ENCODE measurements at places on chromosomes 1 and 21.

DNA sequence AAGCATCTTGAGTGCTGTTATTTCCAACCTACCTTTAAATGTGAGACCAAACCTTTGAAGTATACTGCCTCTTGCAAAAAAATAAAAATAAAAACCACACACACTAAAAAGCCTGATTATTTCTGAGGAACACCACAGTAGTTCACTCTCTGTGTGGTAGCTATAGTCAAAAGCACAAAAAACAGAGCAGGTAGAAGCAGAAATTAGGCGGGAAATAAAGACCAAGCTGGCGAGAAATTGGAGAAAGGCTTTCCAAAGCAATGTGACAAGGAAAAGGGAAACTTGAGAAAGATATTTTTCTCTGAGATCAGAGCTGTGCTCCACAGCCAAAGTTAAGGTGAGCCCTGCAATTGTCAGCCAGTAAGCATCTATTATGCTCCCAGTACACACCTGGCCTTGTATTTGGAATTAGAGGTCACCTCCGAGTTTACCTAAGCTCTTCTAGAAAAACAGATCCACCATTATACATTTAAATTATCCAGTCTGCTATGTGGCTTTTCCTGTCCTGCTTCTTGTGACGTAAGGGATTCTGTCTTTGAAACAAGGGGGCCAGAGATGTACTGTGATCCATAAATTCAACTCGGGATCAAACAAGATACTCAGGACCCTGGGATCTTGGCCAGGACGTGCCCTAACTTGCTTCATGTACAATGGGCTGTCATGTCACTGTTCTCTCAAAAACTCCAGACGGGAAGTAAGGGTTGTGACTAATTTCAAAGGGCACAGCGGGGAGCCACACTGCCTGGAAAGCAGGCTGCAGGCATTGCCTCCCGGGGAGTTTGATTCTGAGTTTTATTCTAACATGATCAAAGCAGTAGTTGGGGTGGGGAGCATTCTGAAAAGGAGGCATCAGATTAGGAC is 39.8 kb upstream of the RAB4A start:
- no peak for DNase-seq

DNA sequence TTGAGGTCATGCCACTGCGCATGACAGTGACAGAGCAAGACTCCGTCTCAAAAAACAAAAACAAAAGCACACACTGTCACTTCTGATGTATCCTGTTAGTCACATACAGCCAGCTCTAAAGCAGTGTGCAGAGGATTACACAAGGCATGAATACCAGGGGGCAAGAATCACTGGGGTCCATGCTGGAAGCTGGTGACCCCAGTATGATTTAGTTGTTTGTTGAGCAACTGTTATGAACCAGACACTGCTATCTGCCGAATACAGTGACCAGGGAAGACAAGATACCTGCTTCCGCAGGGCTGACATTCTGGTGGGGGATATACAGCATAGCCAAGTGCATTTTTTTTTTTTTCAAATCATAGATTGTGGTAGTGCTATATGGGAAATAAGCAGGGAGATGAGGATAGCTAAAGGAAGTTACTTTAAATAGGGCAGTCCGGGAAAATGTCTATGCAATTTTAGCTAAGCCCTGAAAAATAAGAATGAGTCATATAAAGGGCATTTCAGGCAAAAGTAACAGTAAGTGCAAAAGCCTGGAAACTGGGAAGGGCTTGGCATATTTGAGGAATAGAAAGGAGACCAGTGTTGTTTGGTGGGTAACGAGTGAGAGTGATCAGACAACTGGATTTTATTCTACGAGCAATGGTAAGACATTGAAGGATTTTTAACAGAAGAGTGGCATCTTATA is 69.7 kb downstream of the ADSS2 start:
- no peak for DNase-seq

- DNase-seq: peak; percentile 45
Measured at GRCh38 chr1:179809506-179810366, 66.6 kb downstream of the FAM163A start.

DNA sequence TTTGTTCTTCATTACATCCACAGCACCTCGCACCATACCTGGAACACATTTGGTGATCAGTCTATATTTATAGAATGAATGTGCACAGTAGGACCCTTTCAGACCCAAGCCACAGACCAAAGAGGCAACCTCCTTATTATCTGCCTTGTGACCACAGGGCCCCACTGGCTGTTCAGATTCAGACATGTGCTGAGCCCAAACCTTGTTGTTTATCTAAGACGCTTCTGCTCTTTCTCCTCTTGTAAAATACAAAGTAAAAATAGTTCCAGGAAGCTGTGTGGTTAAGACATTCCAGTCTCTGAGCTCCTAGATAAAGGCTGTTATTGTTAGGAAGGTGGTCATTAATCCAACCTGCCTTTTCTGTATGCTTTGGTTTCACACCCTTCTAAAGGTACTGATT is 3.6 kb upstream of the SCMH1 start:
- DNase-seq: no peak

GRCh38 chr1:78617615-78618026 is 2.6 kb upstream of the IFI44L start:
- peak; percentile 5 for DNase-seq

GRCh38 chr1:211037095-211037494 is 96.9 kb downstream of the KCNH1 start:
- DNase-seq: no peak

GRCh38 chr21:23743821-23744220 is 1863.5 kb downstream of the MRPL39 start:
- no peak for DNase-seq

- DNase-seq: no peak
Measured at GRCh38 chr1:41387667-41388091, 26.4 kb downstream of the FOXO6 start.

DNA sequence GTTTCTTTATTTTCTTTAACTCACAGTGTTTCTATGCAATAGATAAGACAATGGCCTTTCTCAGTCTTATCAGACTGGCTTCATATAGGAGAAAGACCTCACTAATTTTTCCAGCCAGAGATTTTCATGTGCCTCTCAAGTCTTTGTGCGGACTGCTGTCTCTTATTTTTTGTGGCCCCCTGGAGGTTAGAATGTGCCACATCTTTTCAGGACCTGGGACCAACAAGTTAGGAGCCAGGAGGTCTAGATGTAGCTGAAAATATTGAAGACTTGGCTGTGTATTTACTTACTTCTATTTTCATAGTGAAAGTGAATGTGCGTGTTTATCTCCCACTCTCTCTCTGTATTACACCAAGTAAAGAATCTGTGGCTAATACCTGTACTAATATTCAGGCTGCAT is 42.1 kb upstream of the CFHR3 start:
- DNase-seq: no peak

GRCh38 chr1:204723131-204723787 is 37.7 kb upstream of the LRRN2 start:
- DNase-seq: no peak

- DNase-seq: no peak
Measured at GRCh38 chr1:226408285-226409184, 642 bp upstream of the PARP1 start.

GRCh38 chr1:34188418-34188817 is 11.7 kb downstream of the C1orf94 start:
- DNase-seq: no peak

- DNase-seq: no peak
Measured at GRCh38 chr1:67169932-67170331, 3.7 kb downstream of the IL23R start.

DNA sequence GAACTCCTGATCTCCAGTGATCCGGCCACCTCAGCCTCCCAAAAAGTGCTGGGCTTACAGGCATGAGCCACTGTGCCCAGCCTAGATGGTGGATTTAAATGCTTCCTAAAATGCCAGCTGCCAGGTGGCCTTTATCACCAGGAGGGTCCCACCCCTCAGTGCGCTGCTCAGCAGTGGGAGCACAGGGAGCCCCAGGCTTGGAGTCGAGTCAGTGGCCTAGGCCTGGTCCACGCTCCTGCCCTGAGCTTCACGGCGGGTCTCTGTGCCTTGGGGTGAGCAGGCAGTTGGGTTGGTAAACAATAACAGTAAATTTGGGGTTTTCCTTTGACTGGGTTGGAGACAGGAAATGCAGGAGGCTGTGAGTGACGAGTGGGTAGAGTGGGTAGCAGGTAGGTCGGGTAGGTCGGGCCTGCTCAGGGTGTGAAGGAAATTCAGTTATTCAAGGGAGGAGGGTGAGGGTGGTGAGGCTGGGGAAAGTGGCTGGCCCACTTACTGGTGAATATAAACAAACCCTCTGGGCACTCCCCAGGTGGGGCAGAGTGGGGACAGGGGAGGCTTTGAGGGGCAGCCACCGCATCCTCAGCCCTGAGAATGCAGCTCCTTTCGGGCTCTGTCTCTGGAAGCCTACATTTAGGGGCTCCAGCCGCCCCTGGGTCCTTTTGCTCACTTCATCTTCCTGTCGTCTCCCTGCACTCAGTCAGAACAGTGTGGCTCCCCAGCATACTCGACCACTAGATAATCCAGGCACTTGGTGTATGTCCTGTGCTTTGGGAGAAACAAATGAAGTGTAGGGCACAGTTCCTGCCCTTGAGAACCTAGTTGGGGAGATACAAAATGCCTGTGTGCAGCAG is 33.5 kb upstream of the IL19 start:
- no peak for DNase-seq
